ENCODE measurements at places on chromosomes 5 and 9.

DNA sequence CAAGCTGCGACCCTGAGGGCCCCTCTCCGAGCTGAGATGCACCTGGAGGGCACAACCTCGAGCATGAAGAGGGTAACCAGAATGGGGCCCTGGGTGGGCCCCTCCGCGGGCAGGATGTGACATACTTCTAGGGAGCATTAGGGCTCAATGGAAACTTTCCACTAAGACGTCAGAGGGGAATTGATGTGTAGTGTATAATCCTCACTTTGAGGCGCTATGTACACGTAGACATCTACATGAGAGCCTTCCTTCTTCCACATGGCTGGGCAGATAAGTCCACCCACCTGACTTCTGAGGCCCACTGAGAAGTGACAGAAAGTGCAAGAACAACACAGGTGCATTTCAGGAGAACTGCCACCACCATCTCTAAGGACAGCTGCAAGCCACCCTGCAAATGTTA is 61.0 kb downstream of the DAP start:
- DNase-seq, result no peak

- DNase-seq, result no peak
Observed at GRCh38 chr9:116238776-116239340, 85.3 kb downstream of the PAPPA start.

DNA sequence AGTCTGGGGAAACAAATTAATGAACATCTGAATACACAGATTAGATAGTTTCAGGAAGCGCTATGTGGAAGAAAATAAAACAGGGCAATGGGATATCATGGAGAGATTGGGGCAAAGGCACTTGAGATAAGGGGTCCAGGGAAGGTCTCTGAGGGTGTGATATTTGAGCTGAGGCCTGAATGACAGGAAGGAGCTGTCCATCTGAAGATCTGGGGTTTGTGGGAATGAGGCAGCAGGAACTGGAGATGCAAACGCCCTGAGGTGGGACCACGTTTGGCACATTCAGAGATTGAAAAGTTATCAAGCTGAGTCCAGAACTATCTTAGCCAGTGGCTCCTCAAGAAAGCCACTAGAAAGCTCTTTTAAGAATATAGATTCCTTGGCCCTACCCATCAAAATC is 8.7 kb upstream of the DAB2IP start:
- no peak for DNase-seq

DNA sequence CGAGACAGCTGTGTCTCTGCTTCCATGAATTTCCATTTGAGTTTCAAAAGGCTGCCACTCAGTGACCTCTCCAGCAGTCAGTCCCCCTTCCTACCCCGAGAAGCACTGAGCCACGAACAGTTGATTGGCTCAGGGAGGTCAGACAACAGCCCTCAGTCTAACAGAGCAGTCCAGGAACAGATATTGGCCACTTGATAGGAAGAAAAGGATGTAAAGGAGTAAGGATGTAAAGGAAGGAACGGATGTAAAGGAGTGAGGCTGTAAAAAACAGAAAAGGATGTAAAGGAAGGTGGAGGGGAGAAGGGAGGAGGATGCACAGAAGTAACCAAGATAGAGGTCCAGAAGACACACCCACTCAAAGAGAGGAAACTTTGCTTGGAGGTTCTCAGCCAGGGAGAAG is 3.2 kb upstream of the NR4A3 start:
- no peak for DNase-seq

GRCh38 chr5:60458666-60459065 is 241.3 kb downstream of the DEPDC1B start:
- DNase-seq, result no peak

GRCh38 chr5:177113566-177114424 is 19.8 kb upstream of the NSD1 start:
- peak; percentile 29 for DNase-seq

DNA sequence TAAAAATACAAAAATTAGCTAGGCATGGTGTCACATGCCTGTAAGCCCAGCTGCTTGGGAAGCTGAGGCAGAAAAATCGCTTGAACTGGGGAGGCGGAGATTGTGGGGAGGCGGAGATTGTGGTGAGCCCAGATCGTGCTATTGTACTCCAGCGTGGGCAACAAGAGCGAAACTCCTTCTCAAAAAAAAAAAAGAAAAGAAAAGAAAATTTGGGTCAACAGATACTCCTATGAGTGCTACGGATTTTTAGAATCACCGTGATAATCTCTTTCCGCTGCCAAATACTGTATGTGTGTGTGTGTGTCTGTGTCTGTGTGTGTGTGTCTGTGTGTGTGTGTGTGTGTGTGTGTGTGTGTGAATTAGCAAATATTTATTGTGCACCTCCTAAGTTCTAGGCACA is 64.4 kb downstream of the ARRDC3 start:
- no peak for DNase-seq

DNA sequence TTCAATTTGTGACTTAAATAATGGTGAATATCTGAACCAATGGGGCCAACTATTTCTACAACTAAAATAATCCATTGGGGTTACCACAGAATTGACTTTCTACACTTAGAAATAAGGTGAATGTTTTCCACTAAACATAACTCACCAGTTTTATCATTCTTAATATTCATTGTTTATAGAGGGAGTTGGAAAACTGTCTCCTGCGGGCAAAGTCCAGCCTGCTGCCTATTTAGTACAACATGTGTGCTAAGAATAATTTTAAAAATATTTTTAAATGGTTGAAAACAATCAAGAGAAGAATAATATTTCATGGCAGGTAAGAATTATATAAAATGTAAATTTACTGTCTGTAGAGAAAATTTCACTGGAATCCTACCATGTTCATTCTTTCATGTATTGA is 45.2 kb upstream of the ZFAND5 start:
- DNase-seq, result no peak

Data from NCI-H1048 (cell line).